Transverse colon (tissue), 4 donors: ENCODE measurements at places on chromosomes 3 and 15.

- DNase-seq, result no peak
Observed at GRCh38 chr3:67416703-67417102, 237.7 kb downstream of the SUCLG2 start.

GRCh38 chr15:41483519-41483918 lies 10.2 kb upstream of the ITPKA start:
- no peak for DNase-seq

GRCh38 chr3:188559072-188559429 lies 405.1 kb downstream of the LPP start:
- DNase-seq, result no peak

DNA sequence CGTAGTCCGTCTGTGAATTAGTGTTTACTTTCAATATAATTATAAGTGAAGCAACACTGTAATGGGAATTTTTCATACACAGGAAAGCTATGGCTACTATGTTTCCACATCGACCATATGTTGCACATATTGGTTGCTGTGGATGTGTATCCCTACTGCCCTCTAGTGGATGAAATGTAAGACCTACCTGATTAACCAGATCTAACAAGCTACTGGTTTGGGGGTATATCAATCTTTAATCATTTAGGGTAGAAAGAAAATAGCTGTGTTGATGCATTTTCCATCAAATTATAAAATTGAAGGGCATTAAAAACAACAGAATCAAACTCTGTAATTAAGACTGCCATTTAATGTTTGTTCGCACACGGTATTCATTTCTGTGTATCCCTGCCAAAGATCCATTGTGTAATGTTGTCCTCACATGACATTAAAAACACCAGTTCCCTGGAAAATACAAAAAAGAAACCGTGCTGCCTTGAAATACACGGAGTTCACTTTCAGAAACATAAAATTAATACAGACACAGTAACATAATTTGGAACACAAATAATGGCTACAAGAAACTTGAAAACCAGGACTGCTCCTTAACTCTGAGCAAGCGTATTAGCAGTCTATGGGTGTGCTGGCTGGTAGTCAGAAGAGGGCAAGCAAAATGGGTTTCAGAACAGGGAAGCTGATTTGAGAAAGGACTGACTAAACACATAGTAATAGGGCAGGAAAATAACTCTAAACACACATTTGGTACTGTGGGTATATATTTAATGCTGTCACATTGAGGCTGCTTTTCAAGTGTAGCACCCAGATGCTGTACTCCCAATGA lies 125.1 kb downstream of the TIGIT start:
- DNase-seq, result no peak
